ENCODE measurements at places on chromosomes 3 and 15.

DNA sequence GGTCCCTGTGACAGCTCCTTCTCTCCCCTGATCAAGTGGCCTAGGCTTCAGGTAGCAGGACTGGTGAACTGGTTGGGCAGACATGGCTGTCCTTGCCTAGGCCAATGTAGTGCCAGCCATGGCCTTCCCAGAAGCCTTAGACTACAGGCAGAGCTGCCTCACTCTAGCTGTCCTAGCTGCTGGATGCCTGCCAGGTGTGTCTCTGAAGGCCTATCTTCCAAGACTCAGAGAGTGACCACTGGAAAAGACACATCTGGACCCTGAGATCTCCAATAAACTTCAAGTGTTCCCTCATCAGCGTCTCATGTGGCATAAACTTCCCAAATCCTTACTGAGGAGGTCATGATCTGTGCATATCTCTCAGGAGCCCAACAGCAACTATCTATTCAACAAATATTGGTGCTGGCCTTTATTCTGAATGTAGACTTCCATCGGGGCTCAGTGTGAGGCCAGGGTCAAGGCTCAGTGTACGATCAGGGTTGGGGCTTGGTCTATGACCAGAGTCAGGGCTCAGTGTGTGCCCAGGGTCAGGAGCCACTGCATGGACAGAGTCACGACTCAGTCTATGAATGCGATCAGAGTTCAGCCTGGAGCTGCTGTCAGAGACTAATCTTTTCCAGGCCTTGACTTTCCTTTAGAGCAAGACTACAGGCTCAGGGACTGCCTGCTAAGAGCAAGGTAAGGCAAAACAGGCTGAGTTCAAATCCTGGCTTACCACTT, 36.5 kb upstream of the INSYN1 start:
- DNase-seq: no peak

DNA sequence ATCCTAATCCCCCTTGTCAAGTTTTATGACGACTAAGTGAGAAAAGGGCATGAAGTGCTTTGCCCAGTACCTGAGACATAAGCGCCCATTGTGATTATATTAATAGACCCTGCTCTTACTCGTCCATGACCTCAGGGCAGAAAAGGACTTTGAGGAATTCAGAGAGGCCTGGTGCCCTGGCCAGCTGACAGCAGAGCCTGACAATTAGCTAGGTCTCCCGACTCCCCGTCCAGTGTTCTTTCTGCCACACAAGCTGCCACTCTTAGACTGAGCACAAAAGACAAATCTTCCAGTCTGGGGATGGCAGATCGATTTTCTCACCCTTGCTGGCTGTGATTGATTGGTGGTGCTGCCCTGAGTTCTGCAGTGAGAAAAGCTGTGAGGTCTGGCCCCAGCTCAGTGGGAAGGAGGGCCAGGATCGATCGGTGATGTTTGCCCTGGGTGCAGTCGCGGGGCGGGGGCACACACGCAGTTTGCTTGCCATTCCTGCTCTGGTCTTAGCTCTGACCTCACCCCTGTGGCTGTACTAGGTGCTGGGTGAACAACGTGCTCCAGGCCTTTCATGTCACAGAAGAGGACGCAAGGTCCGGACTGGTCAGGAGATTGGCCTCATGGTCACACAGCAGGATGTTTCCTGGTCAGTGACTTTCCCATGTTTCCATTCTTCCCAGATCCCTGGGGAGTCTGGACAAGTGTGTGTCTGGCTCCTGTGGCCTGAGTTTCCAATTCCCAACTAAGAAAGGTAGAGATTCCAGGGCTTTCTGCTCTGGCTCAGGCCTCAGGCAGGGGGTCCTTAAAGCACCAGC, 67.4 kb upstream of the TLE3 start:
- DNase-seq: no peak

DNA sequence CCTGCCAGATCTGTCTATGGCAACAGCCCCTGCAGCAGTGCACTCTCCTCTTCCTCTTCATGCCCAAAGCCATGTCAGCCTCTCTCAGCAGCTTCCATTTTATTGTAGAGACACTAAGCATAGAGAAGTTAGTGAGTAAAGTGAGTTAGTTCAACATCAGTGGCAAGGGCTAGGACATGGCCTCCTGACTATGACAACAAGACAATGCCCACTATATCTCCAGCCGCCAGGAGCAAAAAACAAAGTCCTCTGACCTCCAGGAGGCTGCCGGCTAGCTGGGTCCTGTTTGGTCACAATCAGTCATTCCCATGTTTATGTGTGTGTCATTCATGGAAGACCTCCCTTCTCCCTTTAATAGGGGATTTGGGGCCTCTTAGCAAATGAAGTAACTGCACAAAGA, 14.9 kb downstream of the NR1I2 start:
- no peak for DNase-seq

DNA sequence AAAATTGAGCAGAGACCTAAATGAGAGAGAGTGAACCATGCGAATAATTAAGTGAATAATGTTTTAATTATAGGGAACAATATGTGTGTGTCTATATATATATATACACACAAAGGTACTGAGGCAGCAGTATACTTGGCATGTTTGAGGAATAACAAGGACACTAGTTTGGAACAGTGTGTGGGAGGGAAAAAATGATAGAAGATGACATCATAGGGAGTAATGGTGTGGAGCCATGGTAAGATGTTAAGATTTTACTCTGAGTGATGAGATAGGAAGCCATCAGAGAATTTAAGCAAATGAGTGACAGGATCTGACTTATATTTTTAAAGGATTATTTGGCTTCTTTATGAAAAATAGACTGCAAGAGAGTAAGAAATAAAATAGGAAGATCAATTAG, 29.1 kb downstream of the DTWD1 start:
- DNase-seq: no peak

GRCh38 chr15:82021992-82022391, 23.8 kb downstream of the MEX3B start:
- no peak for DNase-seq
